ENCODE measurements at places on chromosomes 3 and 15.
A peak's percentile ranks its signal among the peaks of the same experiment; 100 is the strongest.

DNA sequence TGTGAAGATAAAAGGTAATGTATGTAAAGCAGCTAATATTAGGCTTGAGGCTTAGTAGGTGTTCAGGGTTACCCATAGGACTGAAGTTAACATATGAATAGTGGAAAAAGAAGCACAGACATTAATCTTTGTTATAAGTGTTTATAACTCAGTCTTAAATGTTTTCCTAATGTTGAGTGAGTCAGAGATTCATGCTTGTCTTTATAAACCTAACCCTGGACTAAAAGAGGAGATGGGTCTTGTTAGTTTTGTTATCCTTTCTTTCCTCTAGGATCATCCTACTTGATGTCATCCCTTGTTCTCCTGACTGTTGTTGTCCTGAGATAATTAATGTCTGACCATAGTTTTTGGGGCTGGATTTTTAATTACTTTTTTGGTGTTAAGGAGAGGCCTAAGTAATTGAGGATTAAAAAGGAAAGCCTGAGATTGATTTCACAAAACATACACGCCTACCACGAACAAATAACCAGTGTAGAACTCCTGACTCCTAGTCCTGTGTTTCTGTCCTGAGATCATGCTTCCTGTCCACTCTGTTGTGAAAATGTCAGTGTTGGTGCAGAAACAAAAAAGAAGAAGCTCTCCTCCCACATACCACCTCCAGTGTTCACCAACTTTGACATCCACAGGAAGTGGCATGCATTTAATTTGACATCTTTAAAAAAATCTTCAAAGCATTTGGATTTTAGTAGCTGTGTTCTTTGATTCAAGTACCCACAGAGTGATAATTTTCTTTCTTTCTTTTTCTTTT lies 8.4 kb downstream of the MITF start:
- no peak for DNase-seq

DNA sequence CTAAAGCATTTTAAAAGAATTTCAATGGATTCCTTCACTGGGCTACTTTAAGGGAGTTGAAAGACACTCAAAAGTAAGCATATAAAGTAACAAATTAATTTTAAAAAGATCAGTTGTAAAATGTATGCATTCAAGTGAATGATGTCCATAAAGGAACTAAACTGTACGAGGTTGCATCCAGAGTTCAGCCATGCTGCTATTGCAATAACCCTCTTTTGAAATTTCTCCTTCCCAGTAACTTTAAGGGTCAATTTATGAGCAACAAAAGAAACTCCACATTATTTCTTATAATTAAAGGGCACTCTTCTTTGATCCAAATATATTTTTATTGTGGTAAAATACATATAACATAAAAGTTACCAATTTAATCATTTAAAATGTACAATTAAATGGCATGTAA lies 22.9 kb downstream of the BTLA start:
- DNase-seq: no peak

DNA sequence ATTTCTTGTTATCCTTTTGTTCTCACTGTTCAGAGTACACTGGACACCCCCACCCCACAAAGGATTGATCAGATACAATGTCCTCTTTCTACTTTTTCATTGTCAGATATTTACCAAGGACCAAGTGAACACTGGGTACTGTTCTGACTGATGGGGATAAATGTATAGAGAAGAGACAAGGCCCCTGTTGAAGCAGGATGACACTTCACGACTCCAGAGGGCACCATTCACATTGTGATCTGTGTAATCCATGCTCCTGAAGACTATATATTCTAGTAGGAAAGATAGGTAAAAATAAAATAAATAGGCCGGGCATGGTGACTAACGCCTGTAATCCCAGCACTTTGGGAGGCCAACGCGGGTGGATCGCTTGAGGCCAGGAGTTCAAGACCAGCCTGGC lies 7.2 kb upstream of the CRYGS start:
- no peak for DNase-seq

- no peak for DNase-seq
Observed at GRCh38 chr15:56473017-56473416, 8.1 kb upstream of the MNS1 start.

DNA sequence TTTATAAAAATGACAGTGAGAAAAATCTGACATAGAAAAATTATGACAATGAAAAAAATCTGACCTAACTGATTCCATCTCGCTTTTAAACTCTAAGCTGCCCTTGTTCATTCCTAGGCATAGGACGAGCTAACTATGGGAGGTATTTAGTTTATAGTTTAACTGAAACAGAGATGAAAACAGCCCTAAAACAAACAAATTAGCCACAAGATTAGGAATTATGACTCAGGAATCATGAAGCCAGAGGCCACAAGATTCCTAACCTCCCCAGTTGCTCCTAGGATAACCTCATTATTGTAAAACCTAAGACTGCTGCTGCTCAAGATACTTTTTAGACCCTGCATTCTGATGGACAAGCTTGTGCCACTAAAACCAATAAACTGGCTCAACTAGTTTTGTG lies 122.7 kb upstream of the MNS1 start:
- DNase-seq: no peak

- DNase-seq: peak; percentile 36
Observed at GRCh38 chr3:32420126-32421038, 28.7 kb downstream of the CMTM7 start.

DNA sequence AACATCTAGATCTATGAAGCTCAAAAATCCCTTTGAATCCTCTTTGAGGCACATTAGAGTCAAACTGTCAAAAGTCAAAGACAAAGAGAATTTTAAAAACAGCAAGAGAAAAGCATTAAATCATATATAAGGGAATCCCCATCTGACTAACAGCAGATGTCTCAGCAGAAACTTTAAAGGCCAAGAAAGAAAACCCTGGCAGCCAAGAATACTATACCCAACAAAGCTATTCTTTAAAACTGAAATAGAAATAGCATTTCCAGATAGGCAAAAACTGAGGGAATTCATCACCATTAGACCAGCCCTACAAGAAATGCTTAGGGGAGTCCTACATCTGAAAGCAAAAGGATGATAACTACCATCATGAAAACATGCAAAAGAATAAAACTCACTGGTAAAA lies 211.2 kb upstream of the PDZRN3 start:
- DNase-seq: no peak

- DNase-seq: peak; percentile 69
Observed at GRCh38 chr15:87224404-87224803, 1032.1 kb downstream of the NTRK3 start.

GRCh38 chr3:150703299-150703755 lies 393 bp downstream of the ERICH6 start:
- peak; percentile 17 for DNase-seq

DNA sequence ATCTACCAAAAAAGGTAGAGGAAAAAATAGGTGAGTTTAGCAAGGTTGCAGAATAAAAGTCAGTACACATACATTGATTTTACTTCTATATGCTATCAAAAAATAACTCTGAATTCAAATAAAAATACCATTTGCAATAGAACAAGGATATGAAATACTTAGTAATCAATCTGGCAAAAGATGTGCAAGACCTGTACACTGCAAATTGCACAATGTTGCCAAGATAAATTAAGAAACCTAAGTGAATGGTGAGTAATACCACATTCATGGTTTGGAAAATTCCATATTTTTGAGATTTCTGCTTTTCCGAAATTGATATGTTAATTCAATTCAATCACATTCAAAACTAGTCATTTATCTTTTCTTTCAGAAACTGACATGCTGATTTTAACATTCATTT lies 464.8 kb downstream of the EPHA3 start:
- DNase-seq: peak; percentile 13

All from fibroblast of the aortic adventitia (primary cell).